ENCODE measurements at places on chromosomes 7 and 10.
A peak's percentile ranks its signal among the peaks of the same experiment; 100 is the strongest.

- peak; percentile 64 for DNase-seq
Measured at GRCh38 chr7:117157241-117158209, 165.3 kb downstream of the WNT2 start.

DNA sequence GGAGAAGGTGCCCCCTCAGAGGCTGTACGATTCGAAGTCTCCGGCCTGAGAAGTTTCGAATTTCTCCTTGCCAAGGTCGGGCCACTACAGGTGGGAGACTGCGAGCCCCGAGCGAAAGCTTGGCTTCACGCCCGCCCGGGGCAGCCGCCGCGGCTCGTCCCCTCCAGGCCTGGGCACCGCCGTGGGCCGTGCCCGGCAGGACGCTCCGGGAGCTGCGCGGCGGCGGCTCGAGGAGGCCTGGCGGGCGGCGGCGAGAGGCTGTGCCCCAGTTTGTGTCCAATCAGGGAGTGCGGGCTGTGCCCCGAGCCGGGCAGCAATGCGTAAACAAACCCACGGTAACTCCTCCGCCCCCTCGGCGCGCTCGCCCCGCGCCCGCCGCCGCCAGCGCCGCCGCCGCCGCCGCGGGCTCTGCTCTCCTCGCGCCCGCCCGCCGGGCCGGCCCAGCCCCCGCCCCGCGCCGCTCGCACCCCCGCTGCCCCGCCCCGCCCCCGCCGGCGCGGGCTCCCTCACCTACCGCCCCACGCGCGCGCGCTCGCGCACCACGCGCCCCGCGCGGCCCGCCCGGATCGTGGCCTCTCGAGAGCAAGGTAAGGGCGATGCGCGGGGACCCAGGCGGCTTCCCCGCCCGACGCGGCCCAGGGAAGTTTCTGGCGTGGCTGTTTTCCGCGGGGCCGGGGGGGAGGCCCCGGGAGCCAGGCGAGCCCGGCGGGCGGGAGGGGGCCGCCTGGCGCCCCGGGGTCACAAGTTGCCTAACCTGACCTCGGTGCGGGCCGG is 57.8 kb upstream of the PCGF5 start:
- peak; percentile 24 for DNase-seq

- DNase-seq, result no peak
Measured at GRCh38 chr7:30505174-30505697, 607 bp upstream of the GGCT start.

DNA sequence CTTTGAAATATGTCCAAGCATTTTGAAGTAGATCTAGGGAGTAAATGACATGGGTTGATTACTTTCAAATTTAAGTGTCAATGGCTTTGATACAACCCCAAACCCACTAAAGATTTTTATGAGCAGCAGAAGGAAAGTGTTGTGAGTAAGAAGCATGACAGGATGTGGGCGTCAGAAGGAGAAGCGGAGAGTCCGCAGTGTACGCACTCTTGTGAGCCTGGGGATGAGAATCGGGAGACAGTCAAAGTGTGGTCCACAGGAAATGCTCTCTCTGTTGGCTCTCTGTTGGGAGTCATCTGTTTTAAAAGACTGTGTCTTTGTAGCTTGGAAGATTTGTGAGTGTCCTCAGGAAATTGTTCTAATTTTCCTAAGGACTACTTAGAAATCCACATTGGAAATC is 629.8 kb upstream of the ADARB2 start:
- DNase-seq, result no peak

GRCh38 chr10:28332726-28333125 is 29.9 kb upstream of the MPP7 start:
- no peak for DNase-seq

GRCh38 chr7:106609416-106609815 is 51.5 kb downstream of the CCDC71L start:
- no peak for DNase-seq

- DNase-seq, result no peak
Measured at GRCh38 chr7:107981466-107981865, 21.5 kb downstream of the LAMB1 start.

GRCh38 chr10:113983552-113983951 is 60.1 kb upstream of the ADRB1 start:
- DNase-seq, result no peak

DNA sequence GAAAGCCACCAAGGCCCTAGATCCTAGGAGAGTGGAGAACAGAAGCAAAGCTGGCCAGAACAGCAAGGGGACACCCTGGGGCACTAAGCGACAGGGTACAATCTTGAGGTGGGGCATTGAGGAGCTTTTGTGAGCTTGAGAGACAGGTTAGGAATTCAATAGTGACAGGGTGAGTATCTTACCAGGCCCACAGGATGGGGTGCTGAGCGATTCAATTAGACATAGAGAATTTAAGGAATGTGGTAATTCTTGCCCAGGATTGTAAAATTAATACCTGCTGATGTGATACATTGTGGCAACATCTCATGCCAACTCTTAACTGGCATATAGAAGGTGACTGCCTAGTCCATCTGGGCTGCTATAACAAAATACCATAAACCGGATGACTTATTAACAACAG is 14.0 kb downstream of the RBP3 start:
- DNase-seq, result no peak

GRCh38 chr7:20275637-20276036 is 55.1 kb upstream of the ITGB8 start:
- DNase-seq, result no peak

DNA sequence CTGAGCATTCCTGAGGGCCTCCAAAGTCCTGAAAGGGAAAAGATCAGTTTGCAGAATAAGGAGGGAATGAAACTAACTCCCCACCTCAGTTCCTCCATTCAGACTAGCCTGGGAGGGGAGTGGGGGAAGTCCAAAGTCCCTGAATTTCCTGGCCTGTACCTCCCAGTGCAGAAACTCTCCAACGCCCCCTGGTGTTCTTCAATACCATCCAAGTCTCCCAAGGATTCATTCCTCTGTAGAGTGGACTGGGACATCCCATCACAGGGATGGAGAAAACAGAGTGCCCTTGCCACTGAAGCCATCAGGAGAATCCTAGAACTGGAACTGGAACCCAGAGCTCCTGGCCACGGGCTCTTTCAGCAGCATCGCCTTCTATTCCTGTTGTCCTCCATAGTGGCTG is 1.6 kb upstream of the COL13A1 start:
- DNase-seq, result no peak

GRCh38 chr10:130664526-130664925 is 528.3 kb downstream of the GLRX3 start:
- DNase-seq, result no peak

DNA sequence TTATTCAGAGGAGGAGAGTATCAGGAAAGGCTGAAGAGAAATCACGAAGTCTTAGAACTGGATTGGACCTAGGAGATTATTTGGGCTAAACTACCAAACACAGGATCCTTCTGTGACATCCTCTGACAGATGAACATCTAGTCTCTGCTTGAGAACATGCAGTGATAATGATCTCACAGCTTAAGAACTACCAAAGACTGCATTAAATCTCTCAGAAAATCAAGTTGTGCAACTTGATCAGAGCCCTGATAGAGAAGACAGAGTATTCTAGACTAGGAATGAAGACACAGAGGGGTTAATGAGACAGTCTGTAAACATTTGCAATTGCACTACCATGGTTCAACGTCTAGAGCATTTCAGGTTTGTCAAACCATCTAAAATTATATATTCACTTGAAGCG is 37.1 kb upstream of the AGBL3 start:
- DNase-seq, result no peak

- DNase-seq, result no peak
Measured at GRCh38 chr7:49771427-49772176, 1.8 kb upstream of the VWC2 start.

DNA sequence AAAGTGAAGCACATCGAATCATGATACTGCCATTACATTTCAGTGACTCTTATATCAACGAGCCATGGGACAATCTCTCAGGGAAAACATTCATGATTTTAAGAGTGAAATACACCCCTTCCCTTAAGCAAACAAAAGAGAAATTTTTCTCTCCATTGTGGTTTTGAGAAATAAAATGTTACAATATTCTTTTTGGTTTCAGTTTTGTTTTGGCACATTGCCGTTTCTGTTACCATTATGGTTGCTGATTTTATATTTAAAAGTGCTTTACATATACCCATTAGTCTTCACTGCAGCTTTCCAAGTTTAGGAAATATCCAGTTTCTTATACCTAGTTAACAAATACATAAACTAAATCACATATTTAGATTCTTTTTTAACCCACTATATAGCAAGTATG is 126.8 kb upstream of the SEM1 start:
- DNase-seq, result no peak

DNA sequence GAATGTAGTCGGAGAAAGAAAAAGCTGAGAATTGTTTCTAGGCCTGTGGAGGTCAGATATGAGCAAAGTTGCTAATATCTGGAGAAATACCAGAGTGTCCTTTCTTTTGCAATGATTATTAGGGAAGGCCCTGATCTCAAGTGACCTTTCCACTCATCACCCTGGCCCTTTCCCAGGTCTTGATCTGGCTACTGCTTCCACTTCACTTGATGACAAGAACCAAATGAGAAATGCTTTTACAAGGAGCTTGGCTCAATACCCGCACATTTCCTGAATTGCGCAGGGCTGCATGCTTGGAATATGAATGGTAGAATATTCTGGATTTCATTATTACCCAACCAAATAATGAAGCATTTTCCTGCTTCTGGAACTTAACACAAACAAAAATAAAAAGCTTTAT is 104.6 kb downstream of the ITGB8 start:
- DNase-seq, result no peak

DNA sequence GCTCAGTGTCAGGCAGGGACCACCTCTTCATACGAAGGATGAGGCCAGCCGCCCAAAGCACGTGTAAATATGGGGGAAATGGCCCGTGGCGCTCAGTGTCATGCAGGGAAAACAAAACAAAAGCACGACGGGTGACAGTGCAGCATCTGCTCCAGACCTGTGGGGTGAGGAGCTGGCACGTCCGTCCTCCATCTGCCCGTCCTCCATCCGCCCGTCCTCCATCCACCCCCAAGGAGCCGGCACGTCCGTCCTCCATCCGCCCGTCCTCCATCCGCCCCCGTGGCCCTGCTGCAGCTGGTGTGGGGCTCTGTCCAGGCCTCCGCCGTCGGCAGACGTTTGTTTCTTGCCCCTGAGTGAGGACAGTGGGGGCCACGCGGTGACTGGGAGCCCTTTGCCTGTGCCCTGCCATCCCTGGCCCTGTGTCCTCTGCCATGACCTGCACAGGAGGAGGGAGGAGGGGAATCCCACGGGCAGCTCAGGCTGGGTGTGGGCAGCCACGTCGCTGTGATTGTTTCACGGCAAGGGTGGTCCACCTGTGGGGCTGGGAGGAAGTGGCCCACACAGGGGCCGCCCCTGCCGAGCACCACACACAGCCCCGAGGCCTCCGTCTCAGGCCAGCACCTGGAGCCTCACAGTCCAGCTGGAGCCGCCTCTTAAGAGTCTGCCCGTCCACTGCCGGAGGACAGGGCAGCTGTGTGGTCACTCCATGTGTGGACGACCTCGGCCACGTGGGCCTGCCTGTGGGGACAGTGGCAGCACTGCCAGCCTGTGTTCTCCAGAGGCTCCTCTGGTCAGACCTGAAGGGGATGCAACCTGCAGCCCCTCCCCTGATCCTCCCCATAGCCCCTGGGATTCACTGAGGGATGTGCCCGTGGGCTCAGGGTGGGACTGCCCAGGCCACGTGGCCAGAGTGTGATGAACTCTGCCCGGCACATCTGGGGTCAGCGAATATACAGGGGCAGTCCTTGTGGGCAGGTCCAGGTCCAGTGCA is 38.2 kb upstream of the DPYSL4 start:
- DNase-seq, result no peak

GRCh38 chr10:128052696-128053095 is 73.5 kb downstream of the MKI67 start:
- DNase-seq, result no peak

DNA sequence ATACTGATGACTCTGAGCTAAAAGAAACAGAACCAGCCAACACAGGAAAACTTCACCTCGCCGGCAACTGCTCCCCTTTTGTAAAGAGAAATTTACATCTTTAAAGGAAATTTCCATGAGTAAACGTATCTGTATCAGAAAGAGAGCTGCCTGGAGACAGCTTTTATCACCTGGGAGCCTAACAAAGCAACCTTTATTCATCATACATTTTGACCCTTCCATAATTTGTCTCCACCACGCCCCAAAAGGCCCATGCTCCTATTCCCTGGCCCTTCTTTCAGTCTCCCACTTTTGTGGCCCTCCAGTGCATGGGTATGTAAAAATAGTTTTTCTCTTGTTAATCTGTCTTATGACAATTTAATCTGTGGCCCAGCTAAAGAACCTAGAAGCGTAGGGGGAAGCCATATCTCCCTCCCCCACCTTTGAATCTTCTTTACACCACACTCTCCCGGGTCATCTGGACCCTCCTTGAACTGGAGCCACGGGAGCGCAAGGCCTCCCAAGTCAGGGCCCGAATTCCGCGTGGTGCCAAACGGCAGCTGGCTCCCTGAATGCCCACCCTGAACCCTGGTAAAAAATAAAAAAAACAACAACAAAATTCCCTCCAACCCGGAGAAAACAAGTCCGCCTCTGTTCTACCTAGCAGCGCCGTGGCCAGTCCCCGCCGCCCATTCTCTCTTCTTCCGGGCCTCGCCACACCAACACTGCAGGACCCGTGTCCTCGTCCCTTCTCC is 15.4 kb upstream of the FKBP9 start:
- DNase-seq, result no peak

GRCh38 chr10:101233863-101234262 is 4.6 kb upstream of the LBX1 start:
- DNase-seq, result no peak

DNA sequence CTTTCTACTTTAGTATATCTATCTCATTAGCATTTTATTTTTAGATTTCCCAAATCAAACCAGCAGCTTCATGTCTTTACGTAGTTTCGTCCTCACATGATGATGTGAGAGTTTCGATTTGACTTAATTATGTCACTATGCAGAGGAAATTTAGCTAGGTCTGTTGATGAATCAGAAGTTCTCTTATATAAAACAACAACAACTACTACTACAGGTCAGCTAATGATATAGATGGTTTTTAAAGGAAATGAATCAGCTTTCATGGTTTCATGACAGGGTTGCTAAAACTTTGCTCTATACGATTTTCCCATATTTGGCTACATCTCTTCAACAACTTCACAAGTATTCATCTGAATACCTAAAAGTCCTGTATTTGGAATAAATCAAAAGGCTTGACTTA is 28.6 kb downstream of the JAZF1 start:
- no peak for DNase-seq
